Erythroblast (primary cell): ENCODE measurements at places on chromosomes 3 and 15.

DNA sequence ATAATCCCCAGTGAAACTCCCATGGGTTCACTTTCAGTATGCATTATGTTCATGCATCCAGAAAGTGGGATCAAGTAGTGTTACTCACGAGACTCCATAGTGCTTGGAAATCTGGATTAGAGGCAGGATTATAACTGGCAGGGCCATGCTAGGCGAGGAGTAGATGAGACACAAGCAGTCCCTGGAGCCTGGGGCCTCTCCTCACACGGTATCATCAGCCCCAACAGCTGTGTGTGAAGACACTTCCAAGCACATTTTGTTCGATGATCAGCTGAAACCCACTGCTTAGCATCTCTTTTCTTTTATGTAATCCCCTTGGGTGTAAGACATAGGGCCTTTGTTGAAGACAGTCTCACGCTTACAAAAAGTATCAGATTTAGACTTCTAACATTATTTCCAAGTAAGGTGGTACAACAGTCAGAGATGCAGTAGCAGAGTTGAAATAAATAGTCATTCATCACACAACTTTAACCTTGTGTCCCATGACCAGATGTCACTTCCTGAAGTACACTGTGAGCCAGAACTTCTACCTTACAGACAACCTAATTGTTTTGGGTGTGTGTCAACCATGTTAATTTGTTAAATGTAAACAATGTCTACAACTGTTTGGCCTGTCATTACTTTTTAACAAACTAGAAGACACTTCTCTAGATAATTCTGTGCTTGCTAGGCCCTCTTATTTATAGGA lies 116.9 kb downstream of the GADL1 start:
- DNase-seq = no peak

GRCh38 chr3:65748326-65748725 lies 290.4 kb downstream of the MAGI1 start:
- DNase-seq = no peak

- DNase-seq = no peak
Observed at GRCh38 chr15:92943581-92943980, 43.5 kb downstream of the CHD2 start.

DNA sequence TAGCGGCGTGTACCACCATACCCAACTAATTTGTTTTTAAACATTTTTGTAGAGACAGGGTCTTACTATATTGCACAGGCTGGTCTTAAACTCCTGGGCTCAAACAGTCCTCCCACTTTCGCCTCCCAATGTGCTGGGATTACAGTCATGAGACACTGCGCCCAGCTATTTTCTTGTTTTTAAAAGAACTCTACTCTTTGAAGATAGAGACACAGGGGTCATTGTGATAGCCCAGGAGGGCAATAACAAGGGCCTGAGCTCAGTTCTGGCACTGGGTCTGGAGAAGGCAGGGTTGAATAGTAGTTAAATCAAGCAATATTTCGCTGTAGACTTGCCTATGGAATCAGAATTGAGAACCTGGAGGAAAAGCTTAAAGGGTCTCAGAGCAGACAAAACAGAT lies 98.8 kb downstream of the ANP32A start:
- no peak for DNase-seq

GRCh38 chr3:88231632-88232031 lies 81.9 kb downstream of the C3orf38 start:
- DNase-seq = no peak

DNA sequence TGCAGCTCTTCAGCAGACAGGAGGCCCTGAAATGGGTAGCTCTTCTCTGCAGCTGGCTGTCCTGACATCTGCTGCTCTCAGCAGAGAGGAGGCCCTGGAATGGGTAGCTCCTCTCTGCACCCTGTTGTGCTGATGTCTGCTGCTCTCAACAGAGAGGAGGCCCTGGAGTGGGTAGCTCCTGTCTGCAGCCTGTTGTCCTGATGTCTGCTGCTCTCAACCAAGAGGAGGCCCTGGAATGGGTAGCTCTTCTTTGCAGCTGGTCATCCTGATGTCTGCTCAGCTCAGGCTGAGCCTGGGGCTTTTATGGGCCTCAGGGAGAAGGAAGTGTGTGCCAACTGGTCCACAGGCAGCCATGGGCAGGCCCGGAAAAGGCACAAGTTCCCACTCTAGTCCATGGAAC lies 66.6 kb downstream of the PIK3CB start:
- DNase-seq = peak; percentile 79

GRCh38 chr3:100798012-100798411 lies 88.7 kb downstream of the TFG start:
- no peak for DNase-seq

DNA sequence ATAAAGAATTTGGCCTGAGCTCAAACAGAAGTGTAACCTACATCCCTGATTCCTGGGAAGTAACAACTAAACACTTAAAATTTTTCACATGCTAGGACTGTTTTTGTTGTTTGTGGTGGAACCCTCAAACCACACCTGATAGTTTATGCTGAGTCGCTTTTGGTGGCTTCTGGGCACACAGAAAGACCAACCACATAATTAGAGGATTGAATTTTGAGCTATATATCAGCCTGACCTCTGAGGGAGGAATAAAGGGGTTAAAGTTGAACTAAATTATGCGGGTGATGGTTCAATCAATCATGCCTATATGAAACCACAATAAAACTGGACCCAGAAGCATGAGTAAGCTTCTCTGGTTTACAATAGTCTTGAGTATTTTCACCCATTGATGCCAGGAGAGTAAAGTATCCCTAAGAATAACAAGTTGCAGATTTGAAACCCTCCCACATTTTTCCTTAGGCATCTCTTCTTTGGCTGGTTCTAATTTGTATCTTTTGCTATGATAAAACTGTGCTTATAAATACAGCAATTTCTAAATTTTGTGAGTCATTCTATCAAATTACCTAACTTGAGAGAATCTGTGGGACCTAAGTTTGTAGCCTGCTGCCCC lies 1304.5 kb upstream of the GBE1 start:
- no peak for DNase-seq

GRCh38 chr15:80339601-80340000 lies 64.6 kb upstream of the ARNT2 start:
- DNase-seq = no peak

DNA sequence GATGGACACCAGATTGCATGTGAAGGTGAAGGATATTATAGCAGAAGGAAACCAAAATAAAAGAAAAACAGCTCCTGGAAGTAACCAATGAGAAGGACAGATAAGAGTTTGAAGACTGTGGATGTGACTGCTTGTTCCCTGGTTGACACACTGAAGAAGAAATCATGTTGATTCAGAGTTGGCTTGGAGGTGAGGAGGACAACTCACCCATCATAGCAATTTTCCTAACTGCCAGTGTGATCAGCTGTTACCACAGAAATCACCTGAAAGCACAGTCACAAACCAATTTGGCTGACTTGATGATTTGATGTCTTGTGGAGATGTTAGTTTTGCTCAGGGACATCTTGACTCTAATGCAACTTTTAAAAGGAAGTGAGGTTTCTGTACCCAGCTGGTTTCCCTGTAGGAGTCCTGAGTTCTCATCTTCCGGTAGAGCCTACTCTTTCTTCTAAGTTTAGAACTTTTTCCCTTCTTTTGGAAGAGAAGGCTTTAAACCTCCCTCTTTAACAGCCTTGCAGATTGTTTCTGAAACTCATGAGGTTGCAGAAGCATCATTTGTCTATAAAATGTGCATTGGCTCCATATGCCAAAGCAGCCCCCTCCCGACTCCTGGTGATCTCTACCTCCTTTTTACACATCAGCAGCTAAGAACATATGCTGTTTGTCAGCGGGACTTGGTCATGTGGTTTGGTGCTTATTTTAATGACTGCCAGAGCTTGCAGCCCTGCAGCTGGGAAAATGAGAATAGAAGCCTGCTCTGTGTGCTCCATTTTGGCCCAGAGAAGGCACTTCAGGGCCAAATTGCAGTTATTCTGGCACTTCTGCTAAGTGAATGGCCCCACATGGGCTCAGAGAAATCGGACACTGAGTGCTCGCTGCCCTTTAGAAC lies 10.3 kb downstream of the ATG7 start:
- no peak for DNase-seq

DNA sequence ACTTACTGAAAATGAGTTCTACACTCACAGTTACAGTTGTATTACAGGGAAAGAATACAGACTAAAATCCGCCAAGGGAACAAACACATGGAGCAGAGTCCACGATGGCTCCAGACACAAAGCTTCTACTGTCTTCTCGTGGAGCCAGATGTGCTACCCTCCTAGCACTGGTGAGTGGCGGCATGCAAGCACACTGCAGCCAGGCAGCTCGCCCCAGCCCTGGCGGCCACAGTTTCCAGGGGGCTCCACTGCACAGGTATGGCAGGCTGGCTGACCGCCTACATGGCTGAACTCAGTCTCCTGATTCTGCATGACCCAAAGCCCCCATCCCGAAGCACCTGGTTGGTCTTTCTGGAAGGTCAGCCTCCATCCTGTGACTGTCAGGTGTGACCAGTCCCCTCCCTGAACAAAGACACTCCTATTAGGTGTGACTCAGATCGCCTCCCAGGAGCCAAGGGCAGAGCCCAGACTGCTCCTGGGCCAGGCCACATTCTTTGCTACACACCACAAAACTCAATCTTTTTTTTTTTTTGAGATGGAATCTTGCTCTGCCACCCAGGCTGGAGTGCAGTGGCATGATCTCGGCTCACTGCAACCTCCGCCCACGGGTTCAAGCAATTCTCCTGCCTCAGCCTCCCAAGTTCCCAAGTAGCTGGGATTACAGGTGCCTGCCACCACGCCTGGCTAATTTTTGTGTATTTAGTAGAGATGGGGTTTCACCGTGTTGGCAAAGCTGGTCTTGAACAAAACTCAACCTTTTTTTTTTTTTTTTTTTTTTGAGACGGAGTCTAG lies 51.5 kb downstream of the CFAP92 start:
- no peak for DNase-seq

- no peak for DNase-seq
Observed at GRCh38 chr3:61665121-61665520, 103.8 kb downstream of the PTPRG start.

- DNase-seq = no peak
Observed at GRCh38 chr3:103786296-103786695, 1351.5 kb downstream of the ZPLD1 start.
